ENCODE measurements at places on chromosomes 1 and 21.

DNA sequence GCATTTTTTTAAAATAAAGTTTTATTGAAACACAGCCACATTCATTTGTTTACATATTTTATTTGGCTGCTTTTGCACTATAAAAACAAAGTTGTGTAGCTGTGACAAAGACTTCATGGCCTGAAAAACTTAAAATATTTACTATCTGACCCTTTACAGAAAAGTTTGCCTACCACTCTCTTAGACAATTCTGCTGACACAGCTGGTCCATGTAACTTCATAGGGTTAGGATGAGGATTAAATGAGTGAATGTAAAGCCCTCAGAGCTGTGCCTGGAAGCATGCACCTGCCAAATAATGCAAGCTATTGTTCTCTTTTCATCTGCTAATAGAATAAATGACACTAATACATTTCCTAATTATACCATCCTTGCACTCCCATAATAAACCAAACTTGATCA is 67.7 kb downstream of the FCRL5 start:
- DNase-seq: no peak

DNA sequence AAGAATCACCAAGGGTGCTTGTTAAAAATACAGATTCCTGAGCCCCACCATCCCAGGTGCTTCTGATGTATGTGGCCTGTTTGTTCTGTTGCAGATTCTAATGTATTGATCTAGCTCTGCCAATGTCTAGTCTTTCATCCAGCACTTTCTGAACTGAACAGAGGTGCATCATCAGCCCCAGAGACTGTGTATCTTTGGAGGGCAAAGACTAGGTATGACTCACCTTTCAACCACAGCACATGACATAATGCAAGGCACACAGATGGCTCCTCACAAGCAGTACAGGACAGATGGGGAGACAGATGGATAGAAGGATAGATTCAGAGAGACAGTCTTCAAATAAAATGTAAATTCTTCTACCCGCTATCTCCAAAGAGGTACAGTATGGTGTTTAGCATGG is 32.3 kb downstream of the CD58 start:
- DNase-seq: peak; percentile 72

GRCh38 chr21:32712641-32713040 is 15.2 kb downstream of the SYNJ1 start:
- DNase-seq: no peak

DNA sequence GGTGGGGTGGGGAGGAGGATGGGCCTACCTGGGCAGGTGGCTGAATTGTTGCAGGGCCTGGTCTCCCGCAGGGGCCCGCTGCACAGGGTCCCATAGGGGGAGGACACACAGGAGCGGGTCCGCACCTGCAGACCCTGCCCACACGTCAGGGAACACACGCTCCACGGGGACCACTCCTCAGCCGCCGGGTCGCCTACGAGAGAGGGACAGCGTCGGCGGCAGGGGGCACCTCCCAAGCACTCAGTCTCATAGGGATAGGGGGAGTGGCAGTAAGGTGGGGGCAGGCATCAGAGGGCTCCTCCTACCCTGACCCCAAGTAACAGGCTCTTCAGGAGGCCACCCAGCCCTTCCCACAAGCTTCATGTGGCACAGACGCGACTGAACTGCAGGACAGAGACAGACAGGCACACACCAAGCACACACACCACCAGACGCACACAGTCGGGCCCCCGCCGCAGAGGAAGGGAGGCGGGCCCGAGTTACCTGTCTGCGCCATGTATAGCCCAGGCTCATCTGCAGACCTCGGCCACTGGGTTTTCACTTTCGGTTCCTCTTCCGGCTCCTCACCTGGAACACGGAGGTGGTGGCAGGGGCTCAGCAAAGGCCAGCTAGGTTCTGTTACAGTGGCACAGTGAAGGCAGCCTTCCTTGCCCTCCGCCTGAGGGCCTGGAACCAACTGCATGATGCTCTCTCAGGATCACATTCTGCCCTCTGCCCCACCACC is 19.8 kb downstream of the ADGRB2 start:
- DNase-seq: no peak

DNA sequence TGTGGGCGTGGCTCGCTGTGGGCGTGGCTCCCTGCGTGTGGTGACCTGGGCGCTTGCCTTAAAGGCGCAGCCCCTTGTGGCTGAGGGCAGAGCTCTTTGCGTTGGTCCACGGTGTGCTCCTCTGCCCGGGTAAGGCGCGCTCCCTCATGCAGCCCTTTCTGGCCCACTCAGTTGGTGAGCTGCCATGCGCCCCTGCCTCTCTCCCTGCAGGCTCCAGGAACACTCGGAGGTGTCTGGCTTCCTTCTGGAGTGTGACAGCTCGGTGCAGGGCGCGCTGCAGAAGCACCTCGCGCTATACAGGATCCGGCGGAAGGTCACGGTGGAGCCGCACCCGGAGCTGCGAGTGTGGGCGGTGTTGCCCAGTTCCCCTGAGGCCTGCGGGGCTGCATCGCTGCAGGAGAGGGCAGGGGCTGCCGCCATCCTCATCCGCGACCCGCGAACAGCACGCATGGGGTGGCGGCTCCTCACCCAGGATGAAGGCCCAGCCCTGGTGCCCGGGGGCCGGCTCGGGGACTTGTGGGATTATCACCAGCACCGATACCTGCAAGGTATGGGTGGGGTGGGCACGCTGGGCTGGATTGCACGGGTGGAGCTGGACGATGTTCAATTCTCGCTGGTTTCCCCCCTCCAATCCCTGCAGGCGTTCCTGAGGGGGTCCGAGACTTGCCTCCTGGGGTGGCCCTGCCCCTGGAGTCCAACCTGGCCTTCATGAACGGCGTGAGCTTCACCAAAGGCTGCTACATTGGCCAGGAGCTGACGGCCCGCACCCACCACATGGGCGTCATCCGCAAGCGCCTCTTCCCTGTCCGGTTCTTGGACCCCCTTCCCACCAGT is 9.1 kb downstream of the IBA57 start:
- DNase-seq: no peak

- DNase-seq: no peak
These were observed 282.2 kb downstream of the RRAGC start for GRCh38 chr1:38577385-38577784.

DNA sequence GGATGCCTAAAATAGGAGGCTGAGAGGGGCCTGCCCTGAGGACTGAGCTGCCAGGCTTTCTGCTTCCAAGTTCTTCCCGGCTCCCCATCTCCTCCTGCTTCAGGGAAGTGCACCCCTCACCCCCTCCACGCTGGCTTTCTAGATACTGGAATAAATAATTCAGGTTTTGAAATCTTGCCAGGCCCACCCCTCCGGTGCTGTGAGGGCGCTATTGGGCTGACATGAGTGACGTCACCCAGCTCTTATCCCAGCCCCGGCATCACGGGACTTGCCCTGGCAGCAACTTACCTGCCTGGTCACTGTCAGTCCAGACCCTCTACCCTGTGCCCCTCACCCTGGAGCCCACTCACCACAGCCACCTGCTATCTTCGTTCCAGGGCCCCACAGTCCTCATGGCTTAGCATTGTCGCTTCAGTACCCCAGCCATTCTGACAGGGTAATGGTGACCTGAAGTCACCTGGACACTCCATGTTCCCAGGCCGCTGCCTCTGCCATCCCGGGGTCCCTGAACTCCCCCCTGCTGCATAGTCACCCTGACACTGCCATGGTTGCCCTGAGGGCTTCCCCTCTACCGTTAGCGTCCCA is 819 bp upstream of the GPR3 start:
- DNase-seq: peak; percentile 57

GRCh38 chr1:222790520-222790919 is 24.3 kb upstream of the DISP1 start:
- no peak for DNase-seq

DNA sequence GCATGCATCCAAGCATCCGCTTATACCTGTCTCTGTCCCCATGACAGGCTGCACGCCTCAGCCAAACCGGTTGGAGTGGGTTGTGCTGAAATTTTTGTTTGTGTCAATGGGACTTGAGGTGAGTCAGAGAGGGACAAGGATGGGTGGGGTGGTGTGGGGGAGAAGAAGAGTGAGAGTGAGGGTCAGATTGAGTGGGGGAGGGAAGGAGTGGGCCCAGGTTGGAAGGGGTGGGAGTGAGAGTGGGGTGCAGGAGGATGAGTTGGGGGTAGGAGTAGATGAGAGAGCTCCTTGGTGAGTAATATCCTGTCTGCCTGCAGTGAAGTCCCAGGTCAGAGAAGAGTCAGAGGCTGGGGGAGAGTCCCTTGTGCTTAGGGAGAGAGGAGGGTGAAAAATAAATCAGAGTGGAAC is 3.3 kb upstream of the NECTIN4 start:
- DNase-seq: peak; percentile 52

GRCh38 chr1:153485863-153486262 is 25.4 kb upstream of the S100A7 start:
- DNase-seq: no peak

GRCh38 chr1:180609643-180610555 is 21.9 kb upstream of the XPR1 start:
- no peak for DNase-seq

DNA sequence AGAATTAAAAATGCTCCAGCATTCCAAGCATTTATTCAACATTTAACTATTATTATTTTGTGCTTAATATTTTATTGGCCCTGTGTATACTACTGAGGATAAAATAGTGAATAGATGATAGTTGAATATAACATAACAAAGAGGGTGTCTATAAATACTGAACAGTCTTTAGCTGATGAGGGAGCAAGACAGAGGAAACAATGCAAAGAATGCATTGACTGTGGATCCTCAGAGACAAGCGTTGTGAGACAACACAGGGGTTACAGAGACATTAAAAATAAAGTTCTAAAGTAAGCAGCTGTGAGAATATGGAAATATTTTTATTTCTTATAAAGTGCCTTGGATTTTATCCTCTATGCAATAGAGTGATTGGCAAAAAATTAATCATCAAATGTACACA is 1133.1 kb downstream of the PLA2G4A start:
- DNase-seq: no peak

DNA sequence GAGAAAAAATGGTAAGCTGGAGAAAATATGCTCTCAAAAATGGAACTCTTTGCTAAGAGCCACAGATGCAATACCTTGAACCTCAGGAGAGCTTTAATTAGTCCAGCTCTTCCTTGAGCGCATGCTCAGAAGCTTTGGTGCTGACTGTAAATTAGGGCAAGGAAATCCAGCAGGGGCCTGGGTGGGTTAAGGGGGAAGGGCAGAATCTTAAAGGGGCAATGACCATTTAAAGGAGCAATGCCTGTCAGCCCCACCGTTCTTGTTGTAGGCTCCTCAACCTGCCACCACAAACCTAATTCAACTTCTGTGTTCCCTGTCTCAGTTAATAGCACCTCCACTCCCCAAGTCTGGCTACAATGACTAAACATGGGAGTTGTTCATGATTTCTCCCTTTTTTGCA is 6.8 kb upstream of the SLC22A15 start:
- no peak for DNase-seq

GRCh38 chr1:184035719-184036516 is 1.6 kb downstream of the COLGALT2 start:
- no peak for DNase-seq

- no peak for DNase-seq
These were observed 156.4 kb upstream of the COL6A1 start for GRCh38 chr21:45825219-45825618.

DNA sequence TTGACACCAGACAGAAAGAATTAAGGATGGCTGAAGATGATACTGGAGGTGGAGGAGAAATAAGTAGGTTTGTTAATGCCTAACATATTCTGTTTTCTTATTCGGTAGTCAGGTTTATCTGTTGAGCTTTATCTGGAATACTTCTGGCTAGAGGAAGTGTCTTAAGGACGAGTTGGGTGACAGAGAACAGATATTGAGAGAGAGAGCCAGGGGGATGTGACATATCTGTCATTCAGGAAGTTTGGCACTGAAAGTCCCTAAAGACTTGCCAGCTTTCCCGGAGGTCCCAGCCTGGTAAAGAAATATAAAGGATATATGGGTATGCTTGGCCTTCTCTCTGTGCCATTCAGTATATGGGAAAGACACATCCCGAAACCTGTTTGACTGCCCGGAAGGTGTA is 280.6 kb downstream of the ZP4 start:
- no peak for DNase-seq

DNA sequence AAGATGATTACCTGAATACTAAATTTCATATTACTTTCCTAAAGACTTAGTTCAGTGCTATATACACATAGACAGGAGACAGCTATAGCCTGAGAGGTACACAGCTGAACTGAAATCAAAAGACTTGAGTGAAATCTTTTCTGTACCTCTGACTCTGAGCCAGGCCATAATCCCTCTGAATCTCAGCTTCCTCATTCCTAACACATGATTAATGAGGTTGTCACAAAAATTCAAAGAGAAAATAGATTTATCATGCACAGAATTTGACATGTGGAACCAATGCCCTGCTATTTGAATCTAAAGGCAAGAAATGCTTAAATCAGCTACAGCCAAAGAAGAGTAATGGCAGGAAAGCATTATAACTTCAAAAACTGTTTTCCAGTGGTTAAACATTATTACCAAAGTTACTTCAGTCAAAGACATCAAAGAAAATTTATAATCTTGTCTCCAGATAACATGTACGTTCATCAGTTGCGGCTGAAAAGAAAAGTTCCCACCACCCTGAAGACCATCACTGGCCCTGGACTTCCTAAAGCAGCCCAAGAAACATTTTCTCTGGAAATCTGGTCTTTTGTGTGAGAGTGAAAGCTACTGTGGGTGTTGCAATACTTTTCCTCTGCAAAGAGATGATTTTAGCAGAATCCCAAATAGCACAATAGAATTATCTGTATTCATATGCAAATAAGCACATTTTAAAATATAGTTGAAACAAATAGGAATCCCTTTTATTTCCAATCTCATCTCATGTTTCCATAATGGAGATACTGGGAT is 13.8 kb upstream of the ATP1A1 start:
- peak; percentile 48 for DNase-seq

DNA sequence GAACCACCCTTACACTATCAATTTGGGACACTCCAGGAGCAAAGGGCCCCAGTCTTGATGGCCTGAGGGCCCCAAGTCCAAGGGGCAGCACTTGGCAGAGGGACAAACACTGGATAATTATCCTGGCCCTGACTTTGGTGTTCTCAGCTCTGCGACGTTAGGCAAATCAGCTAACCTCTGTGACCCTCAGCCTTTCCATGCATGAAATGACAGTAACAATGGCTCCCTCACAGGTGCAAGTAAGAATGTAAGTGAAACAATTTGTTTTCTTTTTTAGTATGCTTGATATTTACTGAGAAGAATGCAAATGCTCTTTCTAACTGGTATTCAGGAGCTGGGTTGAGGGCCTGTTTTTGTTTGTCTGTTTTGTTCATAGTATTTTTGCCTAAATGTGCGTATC is 61.6 kb upstream of the PRDX6 start:
- no peak for DNase-seq

DNA sequence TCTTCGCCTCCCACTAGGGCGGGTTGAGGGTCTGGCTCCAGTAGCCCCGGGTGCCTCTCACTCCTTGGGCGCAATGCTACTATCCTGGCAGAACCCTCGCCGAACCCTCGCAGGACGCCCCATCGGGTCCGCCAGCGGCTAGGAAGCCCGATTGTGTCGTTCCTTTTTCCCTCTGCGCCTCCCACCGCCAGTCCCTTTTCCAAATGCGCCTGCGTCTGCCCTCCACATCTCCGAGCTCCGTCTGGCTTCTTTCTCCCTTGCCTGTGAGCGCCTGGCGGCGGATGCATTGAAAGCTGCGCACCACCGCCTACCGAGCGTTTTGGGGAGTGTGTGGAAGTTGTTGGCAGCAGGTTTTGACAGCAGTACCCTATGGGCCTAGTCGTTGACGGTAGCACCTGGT is 1.0 kb upstream of the DIRAS3 start:
- DNase-seq: peak; percentile 48

GRCh38 chr21:25884311-25884710 is 149.5 kb downstream of the GABPA start:
- DNase-seq: no peak

Measured in EL (cell line).